Stimulated activated CD4-positive, alpha-beta T cell treated with anti-CD3 and anti-CD28 coated beads, Interleukin-4, amount 100 ng/mL, for 1 hour (primary cell): ENCODE measurements at places on chromosomes 16 and 17.

DNA sequence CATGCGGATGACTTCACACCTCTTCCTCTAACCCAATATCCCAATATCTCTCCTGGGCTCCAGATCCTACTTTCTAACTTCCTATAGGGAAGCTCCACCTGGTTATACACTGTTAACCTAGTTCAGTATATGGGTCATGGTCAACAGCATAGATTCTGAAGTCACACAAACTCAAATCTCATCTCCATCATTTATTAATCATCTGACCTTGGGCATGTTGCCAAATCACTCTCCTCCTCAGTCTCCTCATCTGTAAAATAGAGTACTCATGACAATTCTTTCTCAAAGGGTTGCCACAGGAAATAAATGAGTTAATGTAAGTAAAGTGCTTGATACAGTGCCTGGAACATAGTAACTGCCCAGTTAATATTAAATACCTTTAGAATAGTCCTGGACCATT lies 593 bp upstream of the CD300E start:
- DNase-seq, result no peak

- DNase-seq, result no peak
Observed at GRCh38 chr16:6674071-6674470, 658.6 kb upstream of the RBFOX1 start.

DNA sequence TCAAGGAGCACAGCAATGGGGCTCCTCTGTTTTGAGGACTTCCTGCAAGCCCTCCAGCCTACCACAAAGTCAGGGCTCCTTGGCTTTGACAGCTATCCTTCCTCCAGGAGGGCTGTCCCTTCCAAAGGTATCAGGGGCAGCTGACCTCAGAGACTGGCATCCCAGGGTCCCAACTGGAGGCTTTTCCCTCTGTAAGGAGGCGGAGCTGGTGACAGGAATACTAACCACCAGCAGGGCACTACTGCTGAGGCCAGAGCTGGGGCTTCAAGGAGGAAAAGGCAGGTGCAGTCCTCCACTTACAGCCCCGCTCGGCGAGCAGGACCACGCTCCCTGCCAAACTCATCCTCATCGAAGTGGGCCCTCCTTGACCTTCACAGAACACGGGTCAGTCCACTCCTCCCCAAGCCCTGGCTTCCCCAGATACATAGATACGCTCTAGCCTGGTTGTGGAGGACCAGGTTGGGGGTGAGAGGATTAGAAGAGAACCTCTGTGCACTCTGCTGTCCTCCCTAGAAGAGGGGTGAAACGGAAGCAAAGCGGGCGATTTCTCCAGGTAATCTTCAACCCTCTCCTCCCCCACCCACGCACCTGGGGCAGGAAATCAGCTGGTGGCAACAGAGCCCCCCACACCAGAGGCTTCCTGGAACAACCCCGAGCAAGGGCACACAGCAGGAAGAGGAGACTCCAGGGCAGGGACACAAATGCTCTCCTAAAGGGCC lies 20.5 kb downstream of the ST3GAL2 start:
- DNase-seq, result peak; percentile 22

- no peak for DNase-seq
Observed at GRCh38 chr17:71900621-71901229, 220.1 kb upstream of the SOX9 start.

GRCh38 chr16:85724126-85724879 lies 26.6 kb downstream of the C16orf74 start:
- no peak for DNase-seq

GRCh38 chr16:89031715-89032659 lies 55.0 kb upstream of the CBFA2T3 start:
- peak; percentile 44 for DNase-seq

DNA sequence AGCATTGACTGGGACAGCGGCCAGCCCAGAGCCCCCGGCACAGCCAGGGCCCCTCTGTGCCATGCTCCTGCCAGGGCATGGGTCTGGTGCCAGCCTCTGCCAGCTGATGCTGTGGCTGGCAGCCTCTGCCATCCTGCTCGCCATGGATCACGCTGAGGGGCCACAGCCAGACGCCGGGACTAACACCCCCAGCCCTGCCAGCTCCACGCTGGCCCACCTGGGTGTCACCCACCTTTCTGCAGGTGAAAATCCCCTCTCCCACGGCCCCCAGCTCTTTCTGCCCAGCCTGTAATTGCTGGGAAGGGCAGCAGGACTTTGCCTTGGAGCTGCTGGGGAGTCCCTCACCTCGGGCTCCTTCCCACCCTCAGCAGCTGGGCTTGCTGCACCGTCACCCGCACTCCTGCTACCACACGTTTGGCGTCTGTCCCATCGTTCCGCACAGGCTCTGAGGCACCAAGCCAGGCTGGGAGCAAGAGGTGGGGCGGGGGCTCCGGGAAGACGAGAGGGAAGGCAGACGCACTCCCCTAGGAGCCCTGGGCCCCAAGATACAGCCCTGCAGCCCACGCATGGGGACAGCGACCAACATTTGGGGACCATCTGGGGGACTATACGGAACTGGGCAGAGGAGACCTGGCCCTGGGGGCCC lies 42.0 kb upstream of the ACSF3 start:
- no peak for DNase-seq

GRCh38 chr16:78348068-78348467 lies 248.6 kb downstream of the WWOX start:
- no peak for DNase-seq

- DNase-seq, result no peak
Observed at GRCh38 chr16:57915267-57915666, 55.7 kb downstream of the CNGB1 start.

- no peak for DNase-seq
Observed at GRCh38 chr17:63694229-63694949, 5.5 kb downstream of the LIMD2 start.

GRCh38 chr17:82065638-82066303 lies at the start of gene DUS1L:
TSS of gene DUS1L (minus strand) at chr17:82065804. CDS start at chr17:82065059, 745 bp downstream.
- DNase-seq, result peak; percentile 74

DNA sequence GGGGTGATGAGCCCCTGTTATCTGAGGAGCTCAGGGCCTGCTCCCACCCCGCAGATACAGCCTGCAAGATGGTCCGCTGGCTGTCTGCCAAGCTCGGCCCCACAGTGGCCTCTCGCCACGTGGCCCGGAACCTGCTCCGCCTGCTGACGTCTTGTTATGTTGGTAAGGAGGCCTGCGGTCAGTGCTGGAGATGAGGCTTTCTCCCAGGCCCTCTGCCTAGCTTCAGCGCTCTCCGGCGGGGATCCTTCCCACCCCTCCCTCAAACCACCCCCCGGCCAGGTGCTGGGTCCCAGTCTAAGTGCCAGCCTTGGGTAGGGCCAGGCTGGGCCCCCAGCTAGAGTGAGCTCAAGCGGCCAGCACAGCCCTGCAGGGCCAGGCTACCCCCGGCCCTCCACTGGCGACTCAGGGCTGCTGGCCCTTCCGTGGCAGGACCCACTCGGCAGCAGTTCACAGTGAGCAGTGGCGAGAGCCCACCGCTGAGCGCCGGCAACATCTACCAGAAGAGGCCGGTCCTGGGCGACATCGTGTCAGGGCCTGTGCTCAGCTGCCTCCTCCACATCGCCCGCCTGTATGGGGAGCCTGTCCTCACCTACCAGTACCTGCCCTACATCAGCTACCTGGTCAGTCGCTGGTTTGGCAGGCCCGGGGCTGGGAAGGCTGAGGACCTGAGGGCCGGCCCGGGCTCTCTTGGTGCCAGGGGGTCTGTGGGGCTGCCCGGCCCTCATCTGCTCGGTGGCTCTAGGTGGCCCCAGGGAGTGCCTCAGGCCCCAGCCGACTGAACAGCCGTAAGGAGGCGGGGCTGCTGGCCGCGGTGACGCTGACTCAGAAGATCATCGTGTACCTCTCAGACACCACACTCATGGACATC lies 6.1 kb downstream of the WDR81 start:
- DNase-seq, result no peak

- no peak for DNase-seq
Observed at GRCh38 chr16:84572096-84572495, 45.8 kb downstream of the COTL1 start.

DNA sequence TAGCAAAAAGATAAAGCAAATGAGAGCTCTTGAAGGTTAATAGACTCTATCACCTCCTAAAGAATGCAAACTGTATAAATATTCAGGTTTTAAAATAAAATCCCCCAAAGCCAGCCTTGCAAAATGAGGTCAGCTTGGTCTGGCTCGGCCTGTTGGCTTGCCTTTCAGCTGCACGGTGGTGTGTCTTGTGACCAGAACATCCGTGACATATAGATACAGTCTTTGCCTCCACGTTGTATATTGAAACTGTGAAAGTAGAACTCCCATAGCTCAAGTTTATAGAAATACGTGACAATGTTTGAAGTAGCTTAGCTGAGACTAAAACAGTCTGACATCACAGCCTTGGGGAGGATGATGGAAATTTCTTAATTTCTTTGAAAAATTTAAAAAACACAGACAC lies 236.6 kb upstream of the MYOCD start:
- DNase-seq, result no peak

DNA sequence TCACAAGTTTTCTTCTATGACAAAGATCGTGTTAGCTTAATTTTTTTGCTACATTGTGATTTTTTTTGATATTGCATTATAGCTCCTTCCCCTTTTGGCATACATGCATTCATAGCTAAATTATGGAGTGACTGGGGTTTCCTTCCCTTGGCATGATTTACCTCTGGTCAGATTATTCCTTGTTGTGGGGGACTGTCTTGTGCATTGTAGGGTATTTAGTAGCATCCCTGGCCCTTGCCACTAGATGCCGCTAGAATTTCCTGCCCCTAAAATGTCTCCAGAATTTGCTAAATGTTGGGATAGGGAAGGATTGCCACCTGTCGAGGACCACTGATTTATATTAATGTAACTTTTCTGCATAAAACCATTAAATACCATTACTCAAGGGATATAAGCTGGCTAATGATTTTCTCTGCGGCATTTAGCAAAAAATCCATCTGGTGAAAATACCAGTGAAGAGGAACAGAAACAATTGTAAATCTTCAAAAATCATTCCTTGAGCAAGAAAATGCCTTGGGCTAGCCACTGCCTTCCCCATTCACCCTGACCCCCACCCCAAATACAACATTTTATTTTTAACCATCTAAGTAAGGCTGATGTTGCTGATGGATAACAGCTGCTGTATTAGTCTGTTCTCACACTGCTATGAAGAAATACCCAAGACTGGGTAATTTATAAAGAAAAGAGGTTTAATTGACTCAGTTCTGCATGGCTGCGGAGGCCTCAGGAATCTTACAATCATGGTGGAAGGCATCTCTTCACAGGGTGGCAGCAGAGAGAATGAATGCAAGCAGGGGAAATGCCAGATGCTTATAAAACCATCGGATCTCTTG lies 195.2 kb downstream of the MAP2K6 start:
- no peak for DNase-seq

GRCh38 chr17:30524847-30525246 lies 47.6 kb downstream of the GOSR1 start:
- DNase-seq, result no peak

- DNase-seq, result no peak
Observed at GRCh38 chr16:18959031-18959505, 24.7 kb upstream of the TMC7 start.

DNA sequence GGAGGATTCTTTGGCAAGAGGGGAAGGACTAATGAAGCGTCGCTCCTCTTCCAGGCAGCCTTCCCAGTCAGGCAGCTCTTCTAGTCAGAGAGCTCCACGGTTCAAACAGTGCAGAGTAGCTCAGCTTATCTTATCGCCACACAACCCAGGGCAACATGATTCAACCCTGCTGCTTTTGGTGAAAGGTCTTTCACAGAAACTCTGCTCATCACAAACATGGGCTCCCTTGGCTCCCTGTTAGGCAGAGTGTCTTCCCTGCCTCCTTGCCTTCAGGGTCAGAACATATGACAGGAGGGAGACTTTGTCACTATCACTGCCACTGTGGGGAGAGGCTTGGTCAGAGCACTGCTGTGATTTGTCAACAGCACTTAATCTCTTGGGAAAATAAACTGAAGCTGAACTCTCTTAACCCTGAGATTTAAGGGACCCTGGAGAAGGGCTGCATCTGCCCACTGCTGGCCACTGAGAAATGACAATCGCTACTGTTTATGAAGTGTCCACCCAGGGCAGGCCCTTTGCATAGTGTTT lies 6.9 kb upstream of the SLC13A2 start:
- no peak for DNase-seq

DNA sequence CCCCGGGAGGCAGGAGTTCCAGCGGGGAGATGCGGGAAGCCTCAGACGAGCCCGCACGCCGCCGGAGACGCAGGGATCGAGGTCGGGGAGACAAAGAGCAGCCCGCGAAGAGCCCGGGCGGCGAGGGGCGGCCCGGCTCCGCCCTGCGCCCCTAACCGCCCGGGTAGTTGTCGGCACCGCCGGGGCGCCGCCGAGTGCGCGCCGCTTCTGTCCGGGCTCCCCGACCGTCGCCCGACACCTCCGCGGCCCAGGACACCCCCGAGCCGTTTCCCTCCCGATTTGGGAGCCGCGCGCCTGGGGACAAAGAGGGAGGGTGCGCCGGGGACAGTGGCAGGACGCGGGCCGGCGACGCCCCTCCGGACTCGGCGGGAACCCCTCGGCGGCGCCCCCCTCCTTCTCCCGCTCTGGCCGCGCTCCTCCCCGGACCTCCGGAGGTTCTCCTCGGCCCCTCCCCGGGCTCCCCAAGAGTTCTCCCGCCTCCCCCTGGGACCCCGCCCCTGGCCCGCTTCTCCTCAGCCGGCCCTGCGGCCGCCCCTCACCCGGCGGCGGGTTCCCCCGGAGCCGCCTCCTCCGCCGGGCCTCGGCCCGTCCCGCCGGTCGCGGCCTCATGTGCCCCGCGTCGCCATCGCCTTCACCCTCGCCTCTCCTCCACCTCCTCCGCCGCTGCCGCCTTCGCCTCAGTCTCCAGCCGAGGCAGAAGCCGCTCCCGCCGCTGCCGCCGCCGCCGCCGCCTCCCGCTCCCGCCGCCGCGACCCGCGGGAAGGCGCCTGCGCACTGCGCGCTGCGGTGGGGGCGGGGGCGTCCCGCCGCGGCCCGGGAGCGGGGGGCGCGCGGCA lies at the start of gene GJC1:
Gene GJC1 (minus strand): TSS at position 765 of the 836 bp plus-strand sequence. CDS start 24,470 bp downstream, outside the sequence.
- DNase-seq, result peak; percentile 31

DNA sequence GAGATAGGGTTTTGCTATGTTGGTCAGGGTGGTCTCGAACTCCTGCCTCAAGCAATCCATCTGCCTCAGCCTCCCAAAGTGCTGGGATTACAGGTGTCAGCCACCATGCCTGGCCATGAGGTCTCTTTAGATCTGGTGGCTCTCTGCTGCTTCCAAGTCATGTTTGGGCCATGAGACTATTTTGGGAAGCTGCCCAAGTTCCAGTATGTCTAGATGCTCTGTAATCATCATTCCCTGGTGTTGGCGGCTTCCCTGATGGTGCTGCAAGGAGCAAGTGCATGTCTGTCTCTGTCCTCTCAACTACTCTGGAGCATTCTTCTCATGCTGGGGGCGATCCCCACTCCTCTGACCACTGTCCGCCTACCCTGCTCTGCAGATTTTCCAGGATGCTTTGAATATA lies 6.4 kb upstream of the ODF4 start:
- DNase-seq, result no peak

GRCh38 chr16:70157105-70157476 lies 16.5 kb upstream of the CLEC18C start:
- no peak for DNase-seq
